AG10803 (cell line): ENCODE measurements at places on chromosomes 7 and 10.
A peak's percentile ranks its signal among the peaks of the same experiment; 100 is the strongest.

DNA sequence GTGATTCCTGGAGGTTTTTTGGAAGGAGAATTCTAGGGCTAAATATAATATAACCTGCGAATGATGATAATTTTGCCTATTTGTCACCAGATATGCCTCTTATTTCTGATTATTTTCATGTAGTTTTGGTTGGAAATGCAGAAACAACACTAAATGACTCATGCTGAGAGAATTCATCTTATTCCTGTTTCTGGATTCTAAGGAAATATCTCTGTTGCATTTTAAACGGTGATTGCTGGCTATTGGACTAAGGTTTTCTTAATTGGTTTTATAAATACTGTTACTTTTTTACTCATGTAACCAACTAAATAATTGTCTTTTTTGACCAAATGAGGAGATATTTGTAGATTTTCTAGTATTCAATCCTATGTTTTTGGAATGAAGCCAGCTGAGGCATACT is 204.9 kb upstream of the NPSR1 start:
- peak; percentile 37 for DNase-seq

DNA sequence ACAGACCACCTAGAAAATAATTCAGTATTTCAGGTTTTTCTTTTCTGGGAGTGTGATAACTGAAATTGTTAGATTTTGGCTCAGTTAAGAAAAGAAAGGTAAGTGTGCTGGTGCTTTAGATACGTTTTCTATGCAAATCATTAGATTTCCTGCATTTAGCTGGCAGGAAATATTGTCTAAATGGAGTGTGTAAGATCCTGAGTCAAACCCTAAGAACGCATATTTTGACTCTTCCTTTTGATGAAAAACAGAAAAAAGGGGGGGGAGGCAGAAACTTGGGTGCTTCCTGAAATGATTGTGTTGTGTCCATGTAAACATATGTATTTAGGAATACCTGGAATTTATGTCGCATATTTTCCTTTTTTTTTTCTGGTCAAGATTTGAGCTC is 1.2 kb downstream of the GRK5 start:
- DNase-seq, result peak; percentile 62

DNA sequence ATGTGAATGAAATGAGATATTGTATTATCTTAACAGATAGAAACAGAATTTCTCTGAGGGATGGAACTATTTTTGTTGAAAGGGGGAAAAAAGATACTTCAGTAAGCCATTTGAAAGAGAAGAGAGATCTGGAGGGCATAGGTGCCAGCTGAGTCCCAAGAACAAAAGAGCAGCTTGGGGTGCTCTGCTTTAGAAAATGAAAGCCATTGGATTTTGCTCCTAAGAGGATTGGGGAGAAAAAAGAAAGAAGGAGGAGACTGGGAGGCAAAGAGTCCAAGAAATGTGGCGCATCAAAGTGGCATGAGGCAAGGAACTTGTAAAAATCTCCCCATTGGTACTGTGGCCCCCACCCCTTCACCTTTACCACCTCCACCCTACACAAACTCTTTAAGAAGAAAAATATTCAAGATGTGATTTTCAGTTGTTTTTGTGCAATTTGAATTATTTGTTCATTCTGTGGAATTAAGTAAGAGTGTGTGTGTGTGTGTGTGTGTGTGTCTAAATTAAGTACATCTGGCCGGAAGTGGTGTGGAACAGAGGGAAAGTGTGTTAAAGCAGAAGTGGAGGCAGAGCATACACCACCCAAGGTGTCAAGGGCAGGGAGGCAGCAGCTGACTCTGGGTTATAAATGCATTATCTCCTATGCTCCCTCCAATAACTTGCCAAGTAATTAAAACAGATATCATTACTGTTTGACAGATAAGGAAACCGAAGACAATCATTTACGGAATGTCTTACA is 9.9 kb upstream of the GNAI1 start:
- DNase-seq, result peak; percentile 56

DNA sequence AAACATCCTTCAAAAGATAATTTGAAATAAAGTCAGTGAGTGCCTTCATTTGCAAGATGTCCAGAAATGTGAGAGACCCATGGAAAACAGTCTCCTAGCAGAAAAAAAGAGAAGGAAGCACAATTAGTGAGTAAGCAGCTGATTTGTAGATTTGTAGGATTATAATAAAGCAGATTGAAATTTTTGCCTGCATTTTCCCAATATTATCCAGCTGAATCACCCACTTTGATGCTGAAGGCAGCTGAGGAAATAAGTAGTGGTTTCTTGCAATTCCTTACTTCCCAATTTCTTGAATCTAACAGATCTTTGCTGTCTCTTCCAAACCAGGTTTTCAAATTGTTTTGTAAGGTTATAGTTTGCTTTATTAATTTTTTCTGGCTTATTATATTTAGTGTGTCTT is 181.4 kb downstream of the GNAT3 start:
- peak; percentile 92 for DNase-seq

DNA sequence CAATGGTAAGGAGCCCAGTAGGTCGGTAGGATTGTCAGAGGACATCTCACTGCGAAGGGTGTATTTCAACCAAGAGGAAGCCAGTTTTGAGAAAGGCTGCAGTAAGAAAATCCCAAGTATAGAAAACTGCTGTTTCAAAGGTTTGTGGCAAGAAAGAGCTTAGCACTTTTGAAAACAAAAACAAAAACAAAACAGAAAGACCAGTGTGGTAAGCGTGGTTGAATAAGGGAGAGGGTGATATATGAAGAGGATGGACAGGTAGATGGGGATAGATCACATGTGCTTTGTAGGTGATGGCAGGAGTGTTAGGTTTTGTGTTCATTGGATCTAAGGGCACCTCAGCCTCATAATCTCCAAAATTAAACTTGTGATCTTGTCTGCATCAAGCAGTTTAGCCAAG is 141.6 kb upstream of the WNT16 start:
- no peak for DNase-seq

GRCh38 chr10:102603946-102604345 is 40.3 kb upstream of the TRIM8 start:
- no peak for DNase-seq

- DNase-seq, result peak; percentile 43
Measured at GRCh38 chr7:46979439-46979838, 602.5 kb downstream of the TNS3 start.

DNA sequence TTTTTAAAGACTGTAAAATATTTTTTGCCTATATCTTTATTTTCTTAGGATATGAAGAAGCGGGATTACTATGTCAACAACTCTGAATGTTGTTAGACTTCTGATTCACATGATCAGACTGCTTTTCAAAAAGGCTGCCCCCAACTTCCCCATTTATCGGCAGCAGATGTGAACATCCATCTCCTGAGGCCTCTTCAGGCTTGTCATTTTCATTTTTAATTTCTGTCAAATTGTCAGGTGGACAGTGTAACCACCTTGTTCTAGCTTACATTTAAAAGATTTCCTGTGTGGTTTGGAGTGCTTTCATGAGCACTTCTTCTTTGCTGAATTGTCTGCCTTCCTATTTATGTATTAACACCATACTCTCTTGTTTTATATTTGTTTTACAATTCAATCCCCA is 78.8 kb upstream of the GSDME start:
- no peak for DNase-seq

DNA sequence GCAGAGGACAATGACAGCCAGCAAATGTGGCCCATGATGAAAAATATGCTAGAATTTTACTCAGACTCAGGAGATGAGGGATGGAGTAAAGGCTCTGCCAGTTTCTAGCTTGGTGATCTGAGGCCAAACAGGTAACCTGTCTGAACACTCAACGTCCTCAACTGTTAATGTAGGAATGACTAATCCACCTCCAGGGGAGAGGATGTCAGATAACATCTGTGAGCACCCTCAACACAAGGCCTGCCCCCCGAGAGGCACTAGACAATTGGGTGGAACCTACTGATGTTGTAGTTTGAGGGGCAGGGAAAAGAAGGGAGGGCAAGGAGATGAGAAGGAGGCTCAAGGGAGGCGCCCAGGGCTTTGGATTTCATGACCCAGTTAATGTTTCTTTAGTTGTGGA is 445.1 kb downstream of the PLXNA4 start:
- no peak for DNase-seq
